AML-193 (cell line): ENCODE measurements at places on chromosomes 5 and 9.

DNA sequence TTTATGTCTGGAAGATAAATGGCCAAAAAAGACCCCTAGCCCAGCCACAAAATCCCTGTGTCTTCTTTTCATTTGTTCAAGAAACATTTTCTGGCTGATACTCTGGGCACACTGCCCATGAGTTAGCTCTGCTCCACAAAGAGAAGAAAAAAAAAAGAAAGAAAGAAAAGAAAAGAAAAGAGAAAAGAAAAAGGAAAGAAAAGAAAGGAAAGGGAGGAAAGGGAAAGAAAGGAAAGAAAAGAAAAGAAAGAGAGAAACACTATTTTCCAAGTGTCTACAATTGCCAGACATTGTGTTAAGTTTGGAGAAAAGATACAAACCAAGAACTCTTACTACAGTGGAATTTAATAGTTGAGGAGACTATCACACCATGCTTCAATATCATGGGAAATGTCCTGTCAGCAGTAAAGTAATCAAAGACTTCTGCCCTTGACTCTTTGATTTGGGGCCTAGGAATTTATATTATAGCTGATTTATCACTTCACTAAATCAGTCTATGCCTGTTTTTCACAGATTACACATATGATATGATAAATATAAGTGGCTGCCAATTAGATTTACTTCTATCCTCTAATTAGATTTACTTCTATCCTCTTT is 3.0 kb downstream of the TRMO start:
- DNase-seq: no peak

GRCh38 chr9:108194154-108194553 is 661.6 kb downstream of the ACTL7B start:
- DNase-seq: no peak

DNA sequence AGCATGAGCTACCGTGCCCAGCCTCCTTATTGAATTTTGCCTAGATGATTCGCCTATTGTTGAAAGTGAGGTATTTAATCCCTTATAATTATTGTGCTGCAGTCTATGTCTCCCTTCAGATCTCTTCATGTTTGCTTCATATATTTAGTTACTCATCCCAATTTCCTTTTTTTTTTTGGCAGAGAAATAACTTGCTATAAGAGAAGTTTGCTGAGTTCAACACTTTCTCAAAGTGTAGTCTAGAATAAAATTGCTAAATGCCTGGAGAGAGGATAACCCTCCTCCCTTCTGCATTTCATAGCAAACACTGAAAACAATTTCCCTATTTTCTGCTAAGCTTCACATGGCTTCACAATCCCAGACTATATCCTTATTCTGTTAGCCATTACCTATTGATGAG is 136.6 kb upstream of the CD180 start:
- DNase-seq: no peak

GRCh38 chr5:72651109-72651508 is 143.9 kb upstream of the ZNF366 start:
- no peak for DNase-seq
